ENCODE measurements at places on chromosomes 4 and X. TPM values are rescaled to one million over a fixed set of nuclear protein-coding genes. Genes with fewer than 3 reads are reported as not detected.

Gene SPANXA2
- total RNA-seq, result not detected

Gene PARM1
- 3.2 TPM for total RNA-seq

Gene GLOD5
- not detected for total RNA-seq

Gene ZNF157
- 0.12 TPM for total RNA-seq

Gene ZNF185
- total RNA-seq, result 4.6 TPM

Gene OTC
- not detected for total RNA-seq

Gene SPANXD
- total RNA-seq, result not detected

Gene MFAP3L
- total RNA-seq, result 0.44 TPM

Gene CENPVL1
- total RNA-seq, result not detected

Gene RHOXF2
- not detected for total RNA-seq

Gene STEEP1
- total RNA-seq, result 41.3 TPM

Gene FAM156B
- total RNA-seq, result 18.1 TPM

Gene MAGEA6
- not detected for total RNA-seq

Gene CXCL9
- total RNA-seq, result not detected

Gene TMEM154
- 0.26 TPM for total RNA-seq

Gene SPANXC
- not detected for total RNA-seq

Gene EDNRA
- total RNA-seq, result 8.1 TPM

Gene NLGN3
- total RNA-seq, result 0.37 TPM

Gene HELT
- total RNA-seq, result not detected
